ENCODE measurements at places on chromosomes 1 and 21.

DNA sequence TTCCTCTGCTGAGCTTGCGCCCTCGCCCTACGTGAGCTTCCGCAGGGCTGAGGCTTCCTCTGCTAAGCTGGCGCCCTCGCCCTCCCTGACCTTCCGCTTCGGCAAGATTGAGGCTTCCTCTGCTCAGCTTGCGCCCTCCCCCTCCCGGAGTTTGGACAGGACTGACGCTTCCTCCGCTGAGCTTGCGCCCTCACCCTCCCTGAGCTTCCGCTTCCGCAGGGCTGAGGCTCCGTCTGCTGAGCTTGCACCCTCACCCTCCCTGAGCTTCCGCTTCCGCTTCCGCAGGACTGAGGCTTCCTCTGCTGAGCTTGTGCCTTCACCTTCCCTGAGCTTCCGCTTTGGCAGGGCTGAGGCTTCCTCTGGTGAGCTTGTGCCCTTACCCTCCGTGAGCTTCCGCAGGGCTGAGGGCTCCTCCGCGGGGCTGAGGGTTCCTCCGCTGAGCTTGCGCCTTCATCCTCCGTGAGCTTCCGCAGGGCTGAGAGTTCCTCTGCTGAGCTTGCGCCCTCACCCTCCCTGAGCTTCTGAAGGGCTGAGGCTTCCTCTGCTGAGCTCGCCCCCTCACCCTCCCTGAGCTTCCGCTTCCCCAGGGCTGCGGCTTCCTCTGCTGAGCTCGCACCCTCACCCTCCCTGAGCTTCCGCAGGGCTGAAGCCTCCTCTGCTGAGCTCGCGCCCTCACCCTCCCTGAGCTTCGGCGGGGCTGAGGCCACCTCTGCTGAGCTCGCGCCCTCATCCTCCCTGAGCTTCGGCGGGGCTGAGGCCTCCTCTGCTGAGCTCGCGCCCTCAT, 753.6 kb upstream of the TPTE start:
- no peak for DNase-seq

DNA sequence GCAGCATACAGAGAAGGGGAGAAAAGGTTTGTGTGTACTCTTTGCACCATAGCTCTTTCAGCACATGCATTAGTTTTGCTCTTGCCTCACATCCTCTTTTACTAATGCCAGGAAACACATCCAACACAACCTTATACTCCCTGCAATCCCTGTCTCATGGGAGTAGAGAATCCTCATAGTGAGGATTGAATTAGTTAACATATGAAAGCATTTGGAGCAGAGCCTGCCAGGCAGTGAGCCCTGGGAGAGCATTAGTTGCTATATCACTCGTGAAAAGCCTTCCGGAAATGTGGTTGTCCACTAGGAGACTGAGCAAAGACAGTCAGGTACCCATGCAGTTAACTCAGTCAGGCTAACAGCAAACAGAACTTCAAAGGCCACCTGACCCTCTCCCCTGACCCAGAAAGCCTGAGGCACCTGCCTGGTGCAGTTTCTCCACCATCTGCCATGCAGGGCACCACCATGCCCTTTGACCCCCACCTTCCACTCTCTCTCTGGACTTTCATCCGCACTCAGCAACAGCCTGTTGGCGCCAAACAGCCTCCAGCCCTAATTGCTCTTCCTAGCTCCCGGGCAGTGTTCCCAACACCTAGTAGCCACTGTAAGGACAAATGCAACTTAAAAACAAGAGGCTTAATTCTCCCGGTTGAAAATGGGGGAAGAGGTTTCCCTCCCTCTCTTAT, 14.9 kb upstream of the AGT start:
- DNase-seq = no peak

- no peak for DNase-seq
Measured at GRCh38 chr1:8023995-8024313, 2.2 kb downstream of the ERRFI1 start.

DNA sequence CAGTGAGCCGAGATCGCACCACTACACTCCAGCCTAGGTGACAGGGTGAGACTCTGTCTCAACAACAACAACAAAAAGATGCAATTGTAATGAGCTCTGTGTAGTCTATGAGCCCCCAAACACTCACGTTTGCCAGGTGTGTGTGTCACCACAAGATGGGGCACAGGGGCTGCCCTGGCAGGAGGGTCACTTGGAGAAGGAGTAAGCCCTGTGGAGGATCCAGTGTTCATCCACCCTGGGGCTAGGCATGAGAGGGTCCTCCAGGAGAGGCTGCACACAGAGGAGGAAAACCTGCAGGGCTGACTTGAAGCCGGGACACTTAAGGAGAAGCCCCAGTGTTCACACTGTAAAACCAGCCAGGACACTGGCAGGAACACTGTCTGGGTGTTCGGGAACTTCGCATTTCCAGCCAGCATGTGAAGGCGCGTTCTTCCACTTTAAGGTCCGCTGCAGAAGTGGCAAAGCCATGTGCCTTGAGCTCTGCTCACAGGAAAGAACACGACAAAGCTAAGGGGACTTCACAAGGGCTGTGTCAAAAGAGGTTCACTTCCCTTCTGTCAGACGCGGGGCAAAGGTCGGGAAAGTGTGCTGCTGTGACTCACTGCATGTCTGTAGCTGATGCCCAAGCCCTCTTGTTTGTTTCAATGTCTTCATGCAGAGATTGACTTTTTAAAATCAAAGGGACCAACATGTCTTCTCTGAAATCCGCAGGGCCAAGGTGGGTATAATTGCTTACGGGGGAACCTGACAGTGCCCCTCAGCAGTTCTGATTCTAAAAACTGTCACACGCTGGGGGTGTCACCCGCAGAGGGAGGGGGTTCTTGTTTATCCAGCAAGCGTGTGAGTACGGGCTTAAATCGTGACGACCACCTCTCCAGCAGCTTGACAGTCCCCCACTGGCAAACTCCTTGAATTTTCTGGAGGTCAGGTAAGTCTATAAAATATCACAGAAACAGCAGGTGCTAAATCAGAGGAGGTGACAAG, 102.8 kb downstream of the RIPK4 start:
- no peak for DNase-seq

- DNase-seq = no peak
Measured at GRCh38 chr1:63917571-63918417, 144.0 kb downstream of the ROR1 start.

DNA sequence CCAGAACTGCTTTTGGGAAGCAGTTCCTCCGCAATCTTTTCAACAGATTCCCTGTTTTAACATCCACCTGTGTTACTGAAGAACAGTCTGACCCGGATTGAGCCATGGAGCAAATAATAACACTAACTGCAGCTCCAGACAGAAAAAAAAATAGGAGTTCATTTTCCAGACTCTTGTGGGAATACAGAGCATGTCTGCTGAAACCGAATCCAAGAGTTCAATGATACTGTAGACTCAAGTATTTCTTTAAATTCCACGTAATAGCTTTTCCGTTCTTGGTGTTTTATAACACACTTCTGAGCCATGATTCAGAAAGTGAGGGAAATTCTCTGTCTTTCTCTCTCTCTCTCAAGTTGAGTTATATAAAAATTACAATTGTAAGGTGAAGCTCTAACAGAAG, 60.6 kb downstream of the DDAH1 start:
- DNase-seq = no peak

GRCh38 chr1:72060466-72061245, 221.7 kb downstream of the NEGR1 start:
- DNase-seq = no peak

GRCh38 chr1:205344066-205344928, 12.4 kb downstream of the KLHDC8A start:
- DNase-seq = no peak

- no peak for DNase-seq
Measured at GRCh38 chr21:39647476-39647875, 34.7 kb downstream of the B3GALT5 start.

GRCh38 chr1:61447968-61448430, 276.9 kb downstream of the TM2D1 start:
- no peak for DNase-seq

DNA sequence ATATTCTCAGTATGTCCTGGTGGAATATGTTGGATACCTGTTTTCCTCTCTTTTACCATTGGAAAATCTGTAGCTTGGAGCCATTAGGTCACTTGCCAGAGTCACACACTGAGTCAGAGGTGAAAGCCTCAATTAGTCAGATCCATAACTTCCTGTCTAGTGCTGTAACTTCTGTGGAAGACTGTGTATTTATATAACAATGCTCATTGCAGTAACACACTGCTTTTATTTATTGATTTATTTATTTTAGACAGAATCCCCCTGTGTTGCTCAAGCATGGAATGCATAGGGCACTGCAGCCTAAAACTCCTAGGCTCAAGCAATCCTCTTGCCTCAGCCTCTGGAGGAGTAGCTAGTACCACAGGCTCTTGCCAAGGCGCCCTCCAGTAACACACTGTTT, 1.3 kb upstream of the DOCK7 start:
- no peak for DNase-seq

- no peak for DNase-seq
Measured at GRCh38 chr1:60402816-60403215, 329.2 kb upstream of the C1orf87 start.

GRCh38 chr1:195173753-195174152, 1434.5 kb downstream of the KCNT2 start:
- DNase-seq = no peak
